NCI-H1417 treated with DMSO at 0.1 percent for 48 hours (cell line): ENCODE measurements at places on chromosomes 12 and 14.

DNA sequence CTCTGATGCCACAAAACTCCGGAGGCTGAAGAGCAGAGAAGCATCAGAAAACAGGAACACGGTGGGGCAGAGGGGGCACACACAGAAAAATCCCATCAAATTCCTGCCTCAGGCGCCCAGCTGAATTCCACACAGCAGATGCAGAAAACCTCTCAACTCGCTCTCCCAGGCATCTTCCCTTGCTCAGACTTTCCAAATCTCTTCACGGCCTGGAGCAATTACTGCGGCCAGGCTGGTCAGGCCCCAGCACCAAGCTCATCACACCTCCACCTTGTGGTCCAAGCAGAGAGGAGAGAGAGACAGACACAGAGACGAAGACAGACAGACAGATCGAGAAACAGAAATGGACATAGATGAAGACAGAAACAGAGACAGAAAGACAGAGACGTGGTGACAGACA, 89.0 kb downstream of the NCOR2 start:
- no peak for DNase-seq

- DNase-seq: no peak
Observed at GRCh38 chr14:62885451-62885850, 159.8 kb downstream of the KCNH5 start.

- no peak for DNase-seq
Observed at GRCh38 chr12:30437044-30437443, 258.6 kb downstream of the IPO8 start.

GRCh38 chr14:75807667-75808360, 146.8 kb downstream of the TTLL5 start:
- no peak for DNase-seq

DNA sequence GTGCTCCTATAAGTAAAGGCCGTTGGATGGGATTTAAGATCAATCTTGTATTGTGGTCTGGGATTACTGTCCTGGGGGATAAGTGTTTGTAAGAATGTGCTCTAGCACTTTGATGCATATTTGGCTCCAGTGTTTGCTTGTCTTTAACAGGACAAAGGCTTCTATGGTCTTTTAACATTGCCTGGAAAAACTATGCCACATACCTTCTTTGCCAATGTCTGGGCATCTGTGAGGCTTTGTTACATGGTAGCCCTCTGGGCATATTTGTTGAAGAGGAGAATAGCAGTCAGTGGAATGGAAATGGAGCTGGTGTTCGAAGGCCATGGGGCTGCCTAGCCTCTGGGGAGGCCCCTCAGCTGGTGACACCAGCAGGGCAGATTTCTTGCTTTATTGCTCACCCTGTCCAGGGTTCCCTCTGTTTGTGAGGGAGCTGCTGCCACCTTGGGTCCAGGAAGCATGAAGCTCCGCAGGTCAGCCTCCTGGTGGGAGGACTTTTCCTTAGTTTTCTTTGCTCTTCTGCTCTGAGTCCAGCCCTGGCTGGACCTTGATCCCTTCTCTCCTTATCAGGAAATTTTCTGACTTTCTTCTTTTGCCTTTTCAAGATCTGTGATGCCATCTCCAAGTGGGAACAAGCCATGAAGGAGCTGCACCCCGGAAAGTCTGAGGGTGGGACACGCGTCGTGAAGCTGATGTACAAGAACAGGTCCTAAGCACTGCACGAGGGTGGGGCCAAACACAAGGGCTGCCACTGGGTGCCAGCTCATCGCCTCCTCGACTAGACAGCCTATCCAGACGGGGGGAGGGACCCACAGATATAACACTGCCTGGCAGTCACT, 19.5 kb downstream of the PIGH start:
- no peak for DNase-seq

GRCh38 chr12:131249246-131250027, 295.7 kb downstream of the ADGRD1 start:
- DNase-seq: no peak

DNA sequence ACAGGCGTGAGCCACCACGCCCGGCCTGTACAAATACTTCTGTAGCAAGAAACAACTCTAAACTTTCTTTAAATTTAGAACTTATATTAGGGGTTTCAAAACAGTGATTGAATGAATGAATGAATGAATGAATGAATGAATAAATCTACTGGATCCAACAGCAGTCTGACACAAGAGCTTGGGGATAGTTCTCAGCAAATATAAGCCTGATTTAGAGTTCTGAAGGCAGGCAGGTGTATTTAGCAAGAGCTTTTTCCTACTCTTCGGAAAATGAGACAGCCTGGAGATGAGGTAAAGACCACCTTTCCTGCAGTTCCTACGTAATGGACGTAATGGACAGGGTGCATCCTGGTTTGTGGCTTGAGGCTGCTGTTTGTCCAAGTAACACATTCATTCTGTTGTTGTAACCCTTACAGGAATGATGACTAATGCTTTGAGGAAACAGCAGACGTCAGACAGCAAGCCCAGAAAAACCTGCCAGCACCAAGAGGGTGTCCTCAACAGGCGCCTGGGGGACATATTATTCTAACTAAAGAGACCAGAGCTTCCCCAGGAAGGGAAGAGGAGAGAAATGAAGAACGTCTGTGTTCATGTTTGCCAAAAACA, 277.4 kb upstream of the SOX5 start:
- DNase-seq: no peak

- DNase-seq: no peak
Observed at GRCh38 chr12:28349196-28349595, 158.9 kb downstream of the CCDC91 start.

GRCh38 chr14:42750771-42751170, 1144.1 kb downstream of the LRFN5 start:
- no peak for DNase-seq

DNA sequence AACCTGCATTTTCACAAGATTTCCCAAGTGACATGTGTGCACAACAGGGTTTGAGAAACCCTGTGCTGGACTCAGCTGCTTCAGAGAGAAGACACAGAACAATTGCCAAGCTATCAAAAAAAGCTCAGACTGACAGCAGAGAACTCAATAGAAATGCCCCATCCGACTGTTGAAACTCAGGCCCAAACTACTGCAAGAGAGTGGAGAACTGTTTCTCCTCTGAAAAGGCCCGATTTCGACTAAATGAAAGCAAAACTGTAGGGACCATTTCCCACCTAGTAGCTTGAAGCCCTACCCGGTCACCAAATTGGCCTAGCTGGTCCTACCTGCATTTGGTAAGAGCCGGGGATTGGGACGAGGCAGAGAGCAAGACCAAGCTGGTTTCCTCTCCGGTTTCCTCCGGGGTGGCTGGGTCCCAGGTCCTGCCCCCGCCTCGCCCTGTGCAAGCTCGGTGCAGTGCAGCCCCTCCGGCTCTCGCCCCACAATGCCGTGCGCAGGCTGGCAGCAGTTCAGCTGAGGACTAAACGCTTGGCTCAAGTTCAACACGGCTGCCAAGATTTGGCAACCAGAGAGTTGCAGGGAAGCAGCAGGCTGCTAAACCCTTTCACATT, 1180.6 kb downstream of the VRK1 start:
- DNase-seq: no peak

GRCh38 chr14:94710731-94711130, 59.2 kb downstream of the GSC start:
- no peak for DNase-seq

DNA sequence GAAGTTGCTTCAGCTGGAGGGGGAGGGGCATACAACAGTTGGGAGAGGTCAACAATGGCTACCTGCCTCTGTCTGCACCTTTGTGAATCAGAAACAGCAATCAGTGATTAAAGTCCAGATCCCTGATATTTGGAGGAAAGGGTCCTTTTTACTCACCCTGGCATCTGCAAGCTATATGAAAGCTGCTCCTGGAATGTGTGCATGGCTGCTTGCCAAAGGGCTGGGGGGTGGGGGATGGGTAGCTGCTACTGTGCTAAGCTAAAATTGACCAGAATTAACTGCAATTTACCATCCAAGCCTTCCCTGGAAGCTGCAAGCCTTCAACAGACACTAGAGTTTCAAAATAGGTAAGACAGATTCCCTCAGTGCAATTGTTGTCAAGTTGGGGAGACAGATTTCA, 13.5 kb upstream of the GTF2A1 start:
- DNase-seq: no peak

DNA sequence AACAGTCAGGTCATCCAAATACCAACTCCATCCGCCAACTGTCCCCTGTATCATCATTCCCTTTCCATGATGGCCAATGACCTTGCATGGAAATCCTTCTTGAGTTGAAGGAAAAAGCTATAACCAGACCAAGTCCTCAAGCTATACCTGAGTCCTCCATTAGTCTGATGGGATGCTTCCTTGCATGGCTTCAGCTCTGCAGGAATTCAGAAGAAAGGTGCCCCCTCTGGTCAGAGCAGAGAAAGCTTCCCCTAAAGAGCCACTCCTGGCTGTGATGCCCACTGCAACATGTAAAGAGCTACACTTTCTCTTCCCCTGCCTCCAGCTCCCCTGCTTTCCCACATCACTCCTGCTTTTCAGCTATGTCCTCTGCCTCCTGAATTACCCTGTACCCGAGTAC, 43.1 kb upstream of the FKBP4 start:
- DNase-seq: no peak

DNA sequence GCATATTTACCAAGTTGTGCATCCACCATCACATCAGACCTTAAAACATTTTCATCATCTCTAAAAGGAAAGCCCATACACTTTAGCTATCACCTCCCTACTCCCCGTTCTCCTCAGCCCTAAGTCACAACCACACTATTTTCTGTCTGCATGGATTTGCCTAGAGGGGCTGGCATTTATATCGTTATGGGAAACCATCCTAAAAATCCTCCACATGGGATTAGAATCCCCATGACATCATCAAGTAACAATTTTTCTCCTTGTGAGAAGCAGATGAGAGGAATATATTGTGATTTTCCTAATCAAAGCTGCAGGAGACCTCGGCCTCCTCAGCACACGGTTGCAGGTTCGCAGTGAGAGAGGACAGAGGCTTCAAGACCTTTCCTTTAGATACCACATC, 114.1 kb downstream of the SLC15A4 start:
- DNase-seq: no peak

DNA sequence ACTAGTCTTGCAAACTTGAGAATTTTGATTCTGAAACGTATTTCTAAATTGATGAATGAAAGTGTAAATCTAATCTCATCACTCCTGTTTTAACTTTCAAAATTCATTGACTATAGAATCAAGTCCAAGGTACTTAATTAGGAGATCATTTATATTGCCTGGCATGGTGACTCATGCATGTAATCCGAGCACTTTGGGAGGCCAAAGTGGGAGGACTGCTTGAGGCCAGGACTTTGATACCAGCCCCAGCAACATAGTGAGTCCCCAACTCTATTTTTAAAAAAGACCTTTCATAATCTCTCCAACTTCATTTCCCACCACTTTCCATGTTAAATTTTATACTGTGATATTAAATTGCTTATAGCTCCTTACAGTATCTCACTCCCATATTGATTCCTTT, 3.0 kb upstream of the MIPOL1 start:
- DNase-seq: no peak

DNA sequence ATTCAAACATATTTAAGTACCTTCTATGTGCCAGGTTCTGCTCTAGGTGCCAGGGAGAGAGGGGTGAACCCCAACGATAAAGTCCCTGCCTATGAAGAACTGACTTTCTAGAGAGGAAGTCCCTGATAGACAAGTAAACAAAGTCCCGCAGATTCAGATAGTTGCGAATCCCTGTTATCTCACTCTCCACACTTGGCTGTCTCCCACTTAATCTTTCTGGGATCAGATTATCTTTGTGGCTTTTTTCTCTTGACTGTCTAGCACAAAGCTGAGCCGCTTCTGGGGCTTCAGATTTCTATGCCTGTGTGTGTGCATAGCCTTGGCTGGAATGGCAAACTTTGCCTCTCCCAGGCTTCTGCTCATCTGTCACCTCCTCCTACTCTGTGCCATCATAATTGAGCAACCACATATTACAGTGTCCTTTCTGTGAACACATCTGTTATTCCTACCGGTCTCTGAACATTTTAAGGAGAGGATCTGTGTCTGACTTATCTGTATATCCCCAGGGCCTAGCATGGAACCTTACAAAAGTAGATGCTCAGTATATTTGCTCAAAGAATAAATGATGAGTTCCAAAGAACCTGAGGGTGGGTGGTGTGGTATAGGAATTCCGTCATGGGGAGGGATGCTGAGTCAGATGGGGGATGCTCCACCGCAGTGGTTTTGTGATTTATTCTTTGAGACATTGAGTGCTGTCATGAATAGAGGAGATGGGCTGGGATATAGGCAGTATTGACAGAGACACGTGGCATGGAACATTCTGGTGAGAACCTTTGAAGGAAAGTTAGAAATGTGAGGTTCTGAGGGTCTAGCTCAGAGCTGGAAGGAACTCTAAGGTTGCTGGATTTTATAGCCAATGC, 28.5 kb downstream of the RGS6 start:
- DNase-seq: no peak

- DNase-seq: no peak
Observed at GRCh38 chr14:74456684-74457564, 30.9 kb upstream of the SYNDIG1L start.

DNA sequence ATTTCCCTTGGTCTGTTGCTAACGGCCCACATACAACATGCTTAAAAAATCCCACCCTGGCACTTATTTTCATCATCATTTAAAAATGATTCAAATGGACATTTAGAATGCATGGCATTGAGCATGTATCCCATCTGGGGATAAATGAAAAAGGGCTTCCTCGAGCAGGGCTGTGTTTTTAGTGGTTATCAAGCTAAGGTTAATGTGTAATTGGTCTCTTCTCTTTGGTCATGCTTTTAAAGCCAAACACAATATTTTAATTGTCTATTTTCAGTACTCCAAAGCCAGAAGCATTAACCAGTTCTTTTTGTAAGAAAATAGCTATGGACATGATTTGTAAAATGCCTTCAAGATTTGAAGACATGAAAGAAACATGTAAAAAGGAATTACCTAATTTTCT, 1.9 kb upstream of the TRHDE start:
- DNase-seq: no peak

GRCh38 chr14:75479770-75480600, 42.3 kb upstream of the BATF start:
- DNase-seq: no peak

DNA sequence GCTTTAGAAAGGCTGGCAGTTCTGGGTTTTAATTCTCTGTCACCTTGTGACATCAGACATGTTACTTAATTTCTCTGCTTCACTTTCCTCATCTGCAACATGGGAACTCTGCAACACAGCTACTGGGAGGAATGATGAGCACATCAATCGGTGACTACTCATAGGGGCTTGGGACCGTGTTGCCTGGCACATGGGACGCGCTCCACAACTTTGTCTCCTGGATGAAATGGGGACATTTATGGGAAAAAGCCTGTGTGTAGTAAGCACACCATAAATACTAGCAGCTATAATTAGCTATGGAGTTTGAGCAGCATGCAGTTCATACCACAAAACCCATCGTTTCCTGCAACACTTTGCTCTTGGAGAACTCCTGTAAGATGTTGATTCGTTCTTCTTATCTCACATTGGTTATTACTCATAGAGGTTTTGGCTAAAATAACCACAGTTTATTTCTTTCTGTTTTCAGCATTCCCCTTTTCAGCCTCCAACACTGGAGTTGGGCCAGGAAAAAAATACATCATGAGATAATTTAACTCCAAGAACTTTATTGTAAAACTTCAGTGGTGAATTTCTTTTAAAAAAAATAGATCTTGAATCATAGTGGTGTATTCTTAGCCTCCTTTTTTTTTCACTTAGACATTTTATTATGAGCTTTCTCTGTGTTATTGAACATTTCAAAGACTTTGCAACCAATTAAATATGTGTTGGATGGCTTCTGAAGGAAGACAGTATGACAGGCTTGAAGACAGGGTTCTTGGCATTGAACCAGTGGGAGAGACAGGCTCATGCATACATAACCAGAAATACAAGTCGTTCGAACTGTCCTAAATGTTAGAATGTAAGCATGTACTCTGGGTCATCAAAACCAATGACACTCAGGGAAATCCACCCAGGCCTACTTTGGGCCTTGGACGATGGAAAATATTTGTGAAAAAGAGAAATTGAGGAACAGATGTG, 72.7 kb downstream of the RIN3 start:
- no peak for DNase-seq

GRCh38 chr14:101290611-101291010, 270.7 kb upstream of the DIO3 start:
- no peak for DNase-seq
